ENCODE measurements at places on chromosomes 5 and 9.

GRCh38 chr5:168192120-168192519 is 99.3 kb upstream of the WWC1 start:
- DNase-seq: no peak

- DNase-seq: no peak
Observed at GRCh38 chr9:79977510-79978197, 405.9 kb downstream of the TLE4 start.

- DNase-seq: no peak
Observed at GRCh38 chr9:87115785-87116184, 168.5 kb upstream of the GAS1 start.

- DNase-seq: no peak
Observed at GRCh38 chr9:133943036-133943780, 48.9 kb downstream of the VAV2 start.

- DNase-seq: no peak
Observed at GRCh38 chr5:9483779-9484178, 62.1 kb downstream of the SEMA5A start.

- no peak for DNase-seq
Observed at GRCh38 chr5:11617080-11617479, 287.2 kb downstream of the CTNND2 start.
